ENCODE measurements at places on chromosomes 5 and 9. TPM values are rescaled to one million over a fixed set of nuclear protein-coding genes. Genes with fewer than 3 reads are reported as not detected.

IL12B gene
- total RNA-seq, result not detected

SPINK4 gene
- not detected for total RNA-seq

DNA sequence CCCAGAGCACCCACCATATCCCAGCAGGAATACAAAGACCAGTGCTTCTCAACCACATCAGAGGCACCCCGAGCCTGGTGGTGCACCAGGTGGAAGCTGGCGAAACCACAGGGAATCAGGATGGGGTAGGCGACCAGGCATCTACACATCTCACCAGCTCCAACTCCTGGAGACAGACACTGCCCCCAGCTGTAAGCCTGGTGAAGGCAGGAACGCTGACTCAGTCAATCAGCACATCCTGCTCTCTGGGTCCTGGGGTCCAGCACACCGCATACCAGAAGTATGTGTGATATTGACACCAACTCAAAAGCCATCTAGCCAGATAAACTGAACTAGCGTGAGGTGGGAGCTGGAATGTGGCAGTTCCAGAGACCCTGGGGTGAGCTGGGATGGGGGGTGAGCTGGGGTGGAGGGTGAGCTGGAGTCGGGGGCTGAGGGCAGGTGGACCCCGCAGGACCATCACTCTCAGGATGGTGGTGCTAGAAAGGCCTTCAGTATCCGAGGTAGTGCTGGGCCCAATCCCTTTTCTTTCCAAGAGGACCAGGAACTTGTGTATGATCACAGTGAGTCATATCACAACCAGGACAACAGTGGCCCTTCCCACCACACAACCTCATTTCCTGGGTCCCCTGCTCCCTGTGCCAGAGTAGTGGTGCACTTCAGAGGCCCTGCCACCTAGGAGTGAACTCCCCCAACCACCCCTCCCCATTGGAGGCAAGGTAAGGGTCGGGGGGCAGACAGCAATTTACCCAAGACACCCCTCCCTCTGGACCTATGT, 2.5 kb downstream of the DBN1 start:
- peak overlapping the region; percentile 83 for H3K4me3 ChIP-seq
- peaks cover 43% of the 10 kb centered on the region for H3K36me3 ChIP-seq
- H3K27ac ChIP-seq, result no peak overlapping the region
- peaks cover 24% of the 10 kb centered on the region for H3K4me1 ChIP-seq
- DNase-seq, result no peak

DNA sequence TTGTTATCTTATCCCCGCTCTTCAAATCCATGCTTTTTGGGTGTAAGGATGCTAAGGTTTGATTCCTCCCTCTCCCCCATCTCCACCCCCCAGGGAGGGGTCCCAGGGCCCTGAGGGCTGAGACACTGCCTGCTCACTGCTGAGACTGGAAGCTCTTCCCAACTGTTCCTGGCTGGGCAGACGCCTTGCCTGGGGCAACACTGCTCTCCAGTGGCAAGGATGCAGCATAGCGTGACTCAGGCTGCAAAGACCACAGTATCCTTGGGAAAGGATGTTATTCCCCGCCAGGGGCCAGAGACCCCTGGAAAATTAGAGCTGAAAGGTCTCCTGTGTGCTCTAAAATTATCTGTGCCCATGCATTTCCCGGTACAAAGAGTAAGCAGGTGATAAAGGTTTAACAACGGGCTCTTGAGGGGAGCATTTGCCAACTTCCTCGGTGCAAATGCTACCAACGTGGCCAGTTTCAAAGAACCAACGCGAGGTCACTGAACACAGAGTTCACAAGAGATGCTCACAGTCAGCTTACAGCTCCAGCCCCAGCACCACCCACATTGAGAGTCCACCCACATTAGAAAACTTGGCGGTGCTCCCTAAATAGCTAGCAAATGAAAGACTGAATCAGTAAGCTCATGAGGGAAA, 271.9 kb downstream of the NSG2 start:
- peak; percentile 76 for DNase-seq
- H3K36me3 ChIP-seq, result no peaks in the 10 kb centered on the region
- no peak overlapping the region for H3K27ac ChIP-seq
- H3K4me3 ChIP-seq, result no peak overlapping the region
- H3K27me3 ChIP-seq, result no peaks in the 10 kb centered on the region
- H3K4me1 ChIP-seq, result no peaks in the 10 kb centered on the region

GRCh38 chr5:122172207-122172606, 42.9 kb downstream of the ZNF474 start:
- H3K4me3 ChIP-seq, result no peak overlapping the region
- H3K36me3 ChIP-seq, result no peaks in the 10 kb centered on the region
- H3K27me3 ChIP-seq, result no peaks in the 10 kb centered on the region
- H3K27ac ChIP-seq, result no peak overlapping the region

- H3K36me3 ChIP-seq, result no peaks in the 10 kb centered on the region
- peaks cover 11% of the 10 kb centered on the region for H3K4me1 ChIP-seq
- H3K27me3 ChIP-seq, result no peaks in the 10 kb centered on the region
- DNase-seq, result no peak
- no peak overlapping the region for H3K27ac ChIP-seq
These were observed 312.2 kb downstream of the SLIT3 start for GRCh38 chr5:168988699-168989098.

TGFBR1 gene
- 48.6 TPM for total RNA-seq

CATSPER3 gene
- 0.50 TPM for total RNA-seq

ZNF483 gene
- 46.8 TPM for total RNA-seq

FAM81B gene
- total RNA-seq, result not detected

CFAP90 gene
- total RNA-seq, result 0.35 TPM

DNA sequence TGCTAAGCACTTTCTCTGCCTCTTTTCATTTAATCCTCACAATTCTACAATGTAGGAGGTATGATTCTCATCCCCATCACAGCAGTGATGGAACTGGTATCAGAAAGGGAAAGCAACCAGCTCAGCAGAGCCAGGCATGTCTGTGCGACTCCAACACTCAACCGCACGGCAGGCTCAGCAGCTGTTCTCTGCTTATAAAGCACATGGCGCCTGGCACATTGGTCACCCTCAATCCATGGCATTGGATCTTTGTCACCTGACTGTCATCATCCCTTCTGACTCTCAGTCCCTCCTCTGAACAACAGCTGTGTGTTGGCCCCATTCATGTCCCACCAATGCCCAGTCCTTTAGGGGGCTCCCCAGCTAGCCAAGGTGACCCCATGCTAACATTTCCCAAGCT, 45.1 kb upstream of the HAND1 start:
- DNase-seq, result no peak
- no peaks in the 10 kb centered on the region for H3K36me3 ChIP-seq
- no peak overlapping the region for H3K4me3 ChIP-seq
- H3K27me3 ChIP-seq, result no peaks in the 10 kb centered on the region

GARIN3 gene
- not detected for total RNA-seq

- H3K4me1 ChIP-seq, result no peaks in the 10 kb centered on the region
- no peak overlapping the region for H3K27ac ChIP-seq
- H3K36me3 ChIP-seq, result no peaks in the 10 kb centered on the region
These were observed 8.3 kb downstream of the WDR31 start for GRCh38 chr9:113331780-113332179.

GRCh38 chr9:115225459-115226116, 107.6 kb upstream of the TNC start:
- H3K4me1 ChIP-seq, result no peaks in the 10 kb centered on the region
- DNase-seq, result no peak
- no peaks in the 10 kb centered on the region for H3K27me3 ChIP-seq
- no peaks in the 10 kb centered on the region for H3K36me3 ChIP-seq

DNA sequence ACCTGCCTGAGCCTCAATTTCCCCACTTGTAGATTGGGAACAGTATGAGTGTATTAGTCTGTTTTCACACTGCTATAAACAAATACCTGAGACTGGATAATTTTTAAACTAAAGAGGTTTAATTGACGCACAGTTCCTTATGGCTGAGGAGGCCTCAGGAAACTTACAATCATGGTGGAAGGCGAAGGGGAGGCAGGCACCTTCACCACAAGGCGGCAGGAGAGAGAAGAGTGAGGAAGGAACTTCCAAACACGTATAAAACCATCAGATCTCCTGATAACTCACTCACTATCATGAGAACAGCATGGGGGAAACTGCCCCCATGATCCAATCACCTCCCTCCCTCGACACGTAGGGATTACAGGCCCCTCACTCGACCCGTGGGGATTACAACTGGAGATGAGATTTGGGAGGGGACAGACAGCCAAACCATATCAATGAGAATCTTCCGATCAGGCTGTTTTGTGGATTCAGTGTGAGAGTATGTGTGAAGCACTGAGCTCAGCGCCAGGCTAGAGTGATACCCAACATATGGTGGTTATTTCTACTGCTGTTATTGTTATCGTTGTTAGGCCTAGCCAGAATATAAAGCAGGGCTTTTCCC, 14.6 kb upstream of the LMX1B start:
- H3K4me3 ChIP-seq, result no peak overlapping the region
- H3K27ac ChIP-seq, result no peak overlapping the region
- no peaks in the 10 kb centered on the region for H3K27me3 ChIP-seq
- peak; percentile 59 for DNase-seq

DNA sequence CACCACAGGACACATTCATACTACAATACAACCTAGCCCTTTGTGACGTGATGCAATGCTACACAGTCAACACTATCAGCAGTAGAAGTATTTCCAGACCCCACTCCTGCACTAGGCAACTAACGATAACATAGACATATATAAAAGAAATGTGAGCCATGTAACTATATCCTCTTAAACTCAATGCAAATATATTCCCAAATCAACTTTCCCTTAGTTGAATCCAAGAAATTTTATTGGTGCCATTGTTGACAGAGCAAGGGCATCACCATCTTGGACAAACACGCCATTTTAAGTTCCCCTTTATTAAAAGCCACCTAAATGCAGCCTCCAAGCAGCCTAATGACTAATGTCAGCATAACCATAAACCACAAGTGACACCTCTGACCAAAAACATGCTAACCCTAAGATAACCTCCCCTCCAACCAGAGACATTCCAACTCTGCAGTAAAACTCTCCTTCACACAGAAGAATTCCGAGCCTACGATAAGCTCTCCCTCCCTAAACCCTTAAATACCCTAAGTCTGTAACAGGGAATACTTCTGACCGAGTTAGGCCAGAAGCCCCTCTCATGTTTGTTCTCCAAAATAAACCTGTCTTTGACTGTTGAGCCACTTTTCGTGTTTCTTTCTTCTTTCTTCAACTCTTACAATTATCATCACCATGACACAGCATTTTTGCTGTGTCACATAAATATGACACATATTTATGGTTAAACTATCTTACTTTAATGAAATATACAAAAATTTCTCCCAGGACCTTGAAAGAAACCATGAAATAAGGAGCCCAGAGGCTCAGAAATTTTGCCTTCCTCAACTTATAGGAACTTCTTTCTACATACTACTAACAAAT, 1497.8 kb downstream of the EFNA5 start:
- no peaks in the 10 kb centered on the region for H3K4me1 ChIP-seq
- no peak overlapping the region for H3K27ac ChIP-seq
- no peaks in the 10 kb centered on the region for H3K27me3 ChIP-seq
- H3K36me3 ChIP-seq, result peaks cover 34% of the 10 kb centered on the region
- no peak overlapping the region for H3K4me3 ChIP-seq
- DNase-seq, result no peak

- no peaks in the 10 kb centered on the region for H3K27me3 ChIP-seq
- no peak for DNase-seq
- no peak overlapping the region for H3K27ac ChIP-seq
- H3K4me1 ChIP-seq, result no peaks in the 10 kb centered on the region
- no peak overlapping the region for H3K4me3 ChIP-seq
These were observed 25.1 kb downstream of the PPIP5K2 start for GRCh38 chr5:103145196-103145595.

GRCh38 chr5:148633067-148633377, 21.3 kb downstream of the HTR4 start:
- DNase-seq, result no peak
- no peaks in the 10 kb centered on the region for H3K36me3 ChIP-seq
- H3K27ac ChIP-seq, result no peak overlapping the region
- no peaks in the 10 kb centered on the region for H3K27me3 ChIP-seq

GRCh38 chr5:148816357-148816756, 10.1 kb upstream of the ADRB2 start:
- no peaks in the 10 kb centered on the region for H3K36me3 ChIP-seq
- no peaks in the 10 kb centered on the region for H3K27me3 ChIP-seq
- H3K4me1 ChIP-seq, result no peaks in the 10 kb centered on the region
- no peak overlapping the region for H3K27ac ChIP-seq
- no peak for DNase-seq

DNA sequence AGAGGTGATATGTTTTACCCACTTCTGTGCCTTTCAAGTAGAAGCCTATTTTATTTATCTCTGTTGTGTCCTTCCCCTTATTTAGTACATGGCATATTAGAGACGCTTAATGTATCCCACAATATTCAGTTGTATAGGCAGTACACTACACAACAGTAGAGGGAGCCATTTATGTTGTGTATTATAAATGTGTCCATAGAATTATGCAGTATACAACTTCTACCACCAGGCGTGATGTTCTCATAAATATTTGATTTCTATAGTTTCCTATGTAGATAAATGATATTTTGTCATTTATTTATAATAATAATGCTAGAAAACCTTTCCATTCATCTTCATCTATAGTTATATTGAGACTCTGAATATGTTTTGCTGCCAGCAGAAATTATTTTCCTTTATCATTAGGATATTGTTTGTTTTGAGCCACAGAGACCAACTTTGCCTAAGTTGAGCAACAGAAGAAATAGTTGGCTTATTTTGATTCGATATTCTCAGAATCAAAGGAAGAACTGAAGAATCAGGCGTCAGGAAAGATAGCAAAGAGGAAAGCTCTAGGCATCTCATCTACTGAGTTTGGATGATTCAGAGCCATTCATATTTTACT, 81.7 kb downstream of the ADAMTS19 start:
- H3K36me3 ChIP-seq, result peaks cover 18% of the 10 kb centered on the region
- no peak overlapping the region for H3K4me3 ChIP-seq
- H3K27ac ChIP-seq, result no peak overlapping the region

AGXT2 gene
- total RNA-seq, result not detected

ABCA1 gene
- total RNA-seq, result 16.2 TPM

- H3K4me3 ChIP-seq, result no peak overlapping the region
- H3K27me3 ChIP-seq, result no peaks in the 10 kb centered on the region
- no peak overlapping the region for H3K27ac ChIP-seq
- peak; percentile 29 for DNase-seq
- H3K36me3 ChIP-seq, result peaks cover 2% of the 10 kb centered on the region
These were observed 10.8 kb downstream of the SARDH start for GRCh38 chr9:133727277-133727875.

MRPL22 gene
- total RNA-seq, result 74.3 TPM

GRCh38 chr9:135045264-135045927, 42.1 kb upstream of the OLFM1 start:
- H3K27me3 ChIP-seq, result no peaks in the 10 kb centered on the region
- no peak overlapping the region for H3K27ac ChIP-seq
- DNase-seq, result no peak
- no peaks in the 10 kb centered on the region for H3K4me1 ChIP-seq
- H3K36me3 ChIP-seq, result no peaks in the 10 kb centered on the region
- no peak overlapping the region for H3K4me3 ChIP-seq

DNA sequence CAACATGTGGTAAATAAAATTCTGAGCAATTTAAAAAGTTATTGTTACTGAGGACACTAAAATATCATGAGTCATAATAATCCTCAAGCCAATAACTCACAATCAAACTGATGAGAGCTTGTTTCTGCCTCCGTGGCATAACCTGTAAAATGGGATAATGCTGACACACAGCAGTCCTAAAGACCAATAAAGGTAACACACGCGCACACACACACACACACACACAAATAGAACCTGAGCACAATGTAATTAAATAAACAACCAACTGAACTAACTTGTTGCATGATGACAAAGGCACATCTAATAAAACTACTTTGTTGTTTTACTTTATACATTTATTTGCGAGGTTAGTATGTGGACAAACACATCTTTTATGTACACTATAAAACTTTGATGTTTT, 358.2 kb downstream of the BNC2 start:
- H3K4me3 ChIP-seq, result no peak overlapping the region
- H3K27me3 ChIP-seq, result no peaks in the 10 kb centered on the region
- H3K36me3 ChIP-seq, result no peaks in the 10 kb centered on the region

Measured in H9 (cell line).